ENCODE measurements at places on chromosomes 2 and 18.
A peak's percentile ranks its signal among the peaks of the same experiment; 100 is the strongest.

GRCh38 chr2:120654381-120655134 lies 81.1 kb upstream of the GLI2 start:
- no peak for DNase-seq

- DNase-seq = no peak
Measured at GRCh38 chr2:60106836-60107529, 446.5 kb downstream of the BCL11A start.

DNA sequence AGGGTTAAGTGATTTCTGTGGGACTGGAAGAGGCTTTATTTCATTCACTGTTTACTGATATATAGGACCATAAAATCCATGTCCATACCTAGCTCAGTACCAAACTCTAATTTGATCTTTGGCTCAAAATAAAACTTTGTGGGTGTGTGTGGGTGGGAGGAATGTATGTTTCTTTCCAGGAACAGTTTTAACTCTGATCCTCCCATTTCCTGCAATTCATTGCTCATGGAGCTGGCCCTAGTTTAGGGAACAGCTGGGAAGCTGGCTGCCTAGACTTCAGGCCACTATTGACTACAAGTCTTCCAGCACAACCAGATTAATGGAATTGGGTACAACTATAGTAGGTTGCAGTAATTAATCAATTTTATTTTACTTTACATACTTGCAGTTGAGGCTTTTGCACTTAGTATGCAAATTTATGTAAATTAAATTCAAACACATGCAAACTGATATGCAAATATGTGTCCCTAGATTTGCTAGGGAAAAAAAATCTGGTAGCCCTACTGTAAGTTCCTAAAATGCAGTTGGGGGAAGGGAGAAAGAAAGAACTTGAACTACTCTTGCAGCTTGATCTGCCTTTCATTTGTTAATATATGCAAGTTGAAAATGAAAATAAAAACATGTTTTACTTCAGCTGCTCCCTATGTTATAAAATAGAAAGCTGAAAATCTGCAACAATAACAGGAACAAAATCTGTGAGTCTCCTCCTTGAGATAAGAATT lies 1070.3 kb upstream of the CELF4 start:
- DNase-seq = no peak

DNA sequence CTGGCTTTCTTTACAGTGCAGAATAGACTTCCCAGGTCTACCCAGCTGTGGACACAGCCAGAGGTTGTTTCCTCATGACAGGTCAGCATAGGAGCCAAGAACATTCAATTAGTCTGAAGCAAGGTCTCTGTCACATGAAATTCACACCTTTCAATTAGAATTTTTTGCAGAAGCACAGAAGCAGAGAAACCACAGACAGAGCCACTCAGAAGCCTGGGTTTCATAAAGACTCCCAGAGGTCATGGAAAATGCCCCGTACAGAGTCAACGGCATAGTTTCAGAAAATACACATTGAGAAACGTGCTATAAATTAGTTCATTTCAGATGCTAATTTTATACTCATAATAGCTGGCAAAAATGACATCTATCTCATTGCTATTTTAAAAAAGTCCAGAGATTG lies 87.0 kb upstream of the TMEM200C start:
- DNase-seq = no peak

- DNase-seq = no peak
Measured at GRCh38 chr2:101058386-101058785, 56.3 kb downstream of the RPL31 start.

- DNase-seq = no peak
Measured at GRCh38 chr2:66803726-66804125, 368.8 kb downstream of the MEIS1 start.

DNA sequence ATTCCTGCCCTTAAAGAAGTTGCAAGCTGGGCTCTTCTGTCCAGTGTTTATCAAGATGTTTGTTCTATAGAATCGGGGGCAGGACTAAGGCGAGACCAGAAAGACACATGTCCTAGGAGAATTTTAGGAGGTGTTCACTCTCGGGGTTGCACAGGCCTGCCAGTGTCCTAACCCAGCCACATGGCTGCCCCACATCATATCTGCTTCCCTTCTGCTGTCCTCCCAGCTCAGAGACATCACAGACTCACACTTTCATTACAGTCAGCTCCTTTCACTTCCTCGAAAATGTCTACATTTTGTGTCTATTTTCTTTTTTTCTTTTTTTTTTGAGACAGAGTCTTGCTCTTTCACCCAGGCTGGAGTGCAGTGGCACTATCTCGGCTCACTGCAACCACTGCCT lies 10.7 kb upstream of the MRO start:
- DNase-seq = no peak

DNA sequence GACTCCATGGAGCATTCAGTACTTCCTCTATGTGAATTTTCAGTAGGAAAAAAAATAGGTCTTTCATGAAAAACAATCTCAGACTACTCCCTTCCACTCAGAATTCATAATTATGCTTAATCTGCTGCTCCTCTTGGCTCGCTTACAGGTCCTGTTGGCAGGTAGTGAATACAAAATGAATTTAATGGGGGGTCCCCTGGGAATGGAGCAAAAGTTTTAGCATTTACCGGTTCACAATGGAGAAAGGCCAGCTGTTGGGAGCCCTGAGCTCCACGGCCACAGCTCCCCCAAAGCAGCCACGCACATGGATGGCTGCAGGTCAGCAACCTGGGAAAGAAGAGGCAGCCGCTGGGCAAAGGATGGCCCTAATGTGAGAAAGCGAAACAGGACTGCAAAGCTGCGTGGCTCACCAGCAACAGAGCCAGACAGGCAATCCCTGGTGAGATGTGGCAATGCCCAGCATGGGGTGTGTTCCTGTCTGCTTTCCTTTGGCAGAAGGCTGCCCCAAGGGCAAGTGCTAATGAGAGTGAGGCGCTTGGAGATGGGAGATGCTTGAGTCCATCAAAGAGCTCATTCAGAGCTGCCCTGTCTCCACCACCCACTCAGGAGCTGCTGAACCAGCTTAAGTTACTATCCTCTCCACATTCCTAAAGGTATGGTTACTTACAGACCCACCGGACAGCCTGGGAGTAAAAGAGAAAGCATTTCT lies 447.4 kb downstream of the EPHA4 start:
- no peak for DNase-seq

- DNase-seq = no peak
Measured at GRCh38 chr2:178427458-178427857, 23.5 kb downstream of the PRKRA start.

GRCh38 chr2:68458981-68459380 lies 8.1 kb downstream of the FBXO48 start:
- no peak for DNase-seq

DNA sequence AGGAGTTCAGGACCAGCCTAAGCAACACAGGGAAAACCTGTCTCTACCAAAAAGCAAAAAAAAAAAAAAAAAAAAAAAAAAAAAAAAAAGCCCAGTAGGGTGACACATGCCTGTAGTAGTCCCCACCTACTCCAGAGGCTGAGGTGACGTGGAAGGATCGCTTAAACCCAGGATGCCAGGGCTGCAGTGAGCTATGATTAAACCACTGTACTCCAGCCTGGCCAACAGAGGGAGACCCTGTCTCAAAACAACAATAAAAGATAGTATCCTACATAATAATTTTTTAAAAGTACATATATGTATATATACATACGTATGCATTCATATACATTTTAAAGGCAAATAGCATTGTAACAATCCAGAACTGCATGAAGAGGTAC lies 51.7 kb downstream of the SOS1 start:
- peak; percentile 9 for DNase-seq

DNA sequence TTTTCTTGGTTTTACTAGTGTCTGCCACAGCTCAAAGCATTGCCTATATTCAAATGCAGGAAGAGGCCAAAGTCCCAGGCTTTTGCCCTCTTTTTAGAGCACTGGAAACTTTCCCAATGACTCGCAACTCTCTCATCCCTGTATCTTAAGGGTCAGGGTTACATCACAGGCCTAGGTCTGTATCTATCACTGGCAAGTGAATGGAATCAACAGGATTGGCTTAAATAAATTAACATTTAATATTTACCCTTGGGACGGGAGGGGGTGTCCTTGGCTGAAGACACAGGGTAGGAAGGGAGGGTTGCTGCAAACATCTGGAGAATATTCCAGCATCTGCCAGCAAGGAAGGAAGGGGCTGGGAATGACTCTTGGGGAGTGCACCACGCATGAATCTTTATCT lies 242.6 kb downstream of the SLC4A3 start:
- DNase-seq = no peak

GRCh38 chr2:97995026-97995733 lies 568 bp downstream of the TMEM131 start:
- peak; percentile 53 for DNase-seq

- no peak for DNase-seq
Measured at GRCh38 chr2:160401895-160402294, 91.7 kb downstream of the RBMS1 start.

Measured in CD4-positive, alpha-beta T cell treated with Interleukin-6 for 4 hours (primary cell).